Esophagus squamous epithelium (tissue), 5 donors: ENCODE measurements at places on chromosomes 2 and 18.

- DNase-seq, result no peak
- H3K36me3 ChIP-seq, result peaks cover 92% of the 10 kb centered on the region
- H3K4me3 ChIP-seq, result no peak overlapping the region
- peaks cover 4% of the 10 kb centered on the region for H3K4me1 ChIP-seq
Measured at GRCh38 chr18:62566818-62567217, 44.0 kb downstream of the ZCCHC2 start.

- H3K27me3 ChIP-seq, result peaks cover 4% of the 10 kb centered on the region
- no peaks in the 10 kb centered on the region for H3K4me1 ChIP-seq
- no peak overlapping the region for H3K27ac ChIP-seq
- DNase-seq, result no peak
- H3K4me3 ChIP-seq, result no peak overlapping the region
Measured at GRCh38 chr2:180949896-180950295, 30.5 kb upstream of the UBE2E3 start.

DNA sequence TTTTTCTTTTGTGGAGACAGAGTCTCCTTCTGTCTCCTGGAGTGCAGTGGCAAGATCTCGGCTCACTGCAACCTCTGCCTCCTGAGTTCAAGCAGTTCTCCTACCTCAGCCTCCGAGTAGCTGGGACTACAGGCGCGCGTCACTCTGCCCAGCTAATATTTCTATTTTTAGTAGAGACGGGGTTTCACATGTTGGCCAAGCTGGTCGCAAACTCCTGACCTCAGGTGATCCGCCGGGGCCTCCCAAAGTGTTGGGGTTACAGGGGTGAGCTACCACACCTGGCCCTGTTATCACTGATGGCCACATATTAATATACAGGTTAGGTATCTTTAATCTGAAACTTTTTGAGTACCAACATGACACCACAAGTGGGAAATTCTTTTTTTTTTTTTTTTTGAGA is 3.4 kb downstream of the MRPL35 start:
- H3K27me3 ChIP-seq, result no peaks in the 10 kb centered on the region
- peaks cover 26% of the 10 kb centered on the region for H3K36me3 ChIP-seq
- H3K4me3 ChIP-seq, result no peak overlapping the region
- H3K27ac ChIP-seq, result no peak overlapping the region
- peaks cover 12% of the 10 kb centered on the region for H3K4me1 ChIP-seq

GRCh38 chr2:56132138-56132537 is 51.7 kb upstream of the CCDC85A start:
- H3K36me3 ChIP-seq, result no peaks in the 10 kb centered on the region
- no peak for DNase-seq
- H3K4me1 ChIP-seq, result no peaks in the 10 kb centered on the region
- H3K27ac ChIP-seq, result no peak overlapping the region
- no peaks in the 10 kb centered on the region for H3K27me3 ChIP-seq

DNA sequence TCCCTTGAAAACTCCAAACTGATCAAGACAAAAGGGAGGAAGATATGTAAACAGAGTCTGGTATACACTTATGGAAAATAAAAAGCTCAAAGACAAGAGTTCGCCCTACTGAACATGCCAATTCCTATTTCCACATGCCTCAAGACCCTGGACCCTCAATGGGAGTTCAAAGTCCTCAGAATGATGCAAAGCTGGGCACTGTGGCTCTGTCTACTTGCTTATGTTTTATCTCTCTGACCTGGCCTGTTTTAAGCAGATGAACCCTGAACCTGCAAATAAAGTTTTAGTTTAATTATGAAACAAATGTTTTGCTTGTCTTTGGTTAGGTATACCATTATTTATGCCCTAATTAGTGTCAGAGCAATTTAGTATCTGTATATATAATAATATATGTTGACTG is 22.6 kb downstream of the NR4A2 start:
- H3K36me3 ChIP-seq, result no peaks in the 10 kb centered on the region
- no peak for DNase-seq
- H3K27me3 ChIP-seq, result no peaks in the 10 kb centered on the region
- H3K4me1 ChIP-seq, result no peaks in the 10 kb centered on the region

DNA sequence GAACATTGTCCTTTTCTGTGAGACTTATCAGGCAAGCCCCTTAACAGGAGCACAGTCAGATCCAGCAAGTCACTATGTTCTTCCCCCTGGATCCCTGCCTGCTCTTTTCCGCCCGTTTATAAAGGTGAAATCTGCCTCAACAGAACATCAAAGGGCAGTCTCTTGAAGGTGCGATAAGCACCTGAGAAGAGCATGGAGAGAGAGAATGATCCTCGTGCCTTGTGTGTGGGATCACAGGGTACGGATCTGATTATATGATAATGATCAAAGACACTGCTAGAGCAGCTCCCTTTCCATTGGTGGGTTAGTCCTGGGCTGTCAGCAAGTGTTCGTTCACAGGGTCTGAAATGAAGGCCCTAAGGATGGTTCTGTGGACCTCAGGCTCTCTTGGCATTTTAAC is 106.4 kb downstream of the ZAP70 start:
- peaks cover 94% of the 10 kb centered on the region for H3K36me3 ChIP-seq
- H3K4me3 ChIP-seq, result no peak overlapping the region
- no peaks in the 10 kb centered on the region for H3K4me1 ChIP-seq
- no peak for DNase-seq
- no peaks in the 10 kb centered on the region for H3K27me3 ChIP-seq

- DNase-seq, result no peak
- no peak overlapping the region for H3K27ac ChIP-seq
- H3K36me3 ChIP-seq, result no peaks in the 10 kb centered on the region
- no peaks in the 10 kb centered on the region for H3K27me3 ChIP-seq
- peaks cover 15% of the 10 kb centered on the region for H3K4me1 ChIP-seq
Measured at GRCh38 chr2:96913117-96913397, 43.2 kb upstream of the SEMA4C start.

- no peak for DNase-seq
- peaks cover 6% of the 10 kb centered on the region for H3K4me1 ChIP-seq
- no peaks in the 10 kb centered on the region for H3K36me3 ChIP-seq
- H3K4me3 ChIP-seq, result no peak overlapping the region
Measured at GRCh38 chr2:72109904-72110303, 37.8 kb downstream of the CYP26B1 start.

GRCh38 chr18:55751476-55751875 is 163.5 kb upstream of the TCF4 start:
- H3K4me3 ChIP-seq, result no peak overlapping the region
- no peak overlapping the region for H3K27ac ChIP-seq
- H3K36me3 ChIP-seq, result no peaks in the 10 kb centered on the region
- no peak for DNase-seq
- peaks cover 5% of the 10 kb centered on the region for H3K27me3 ChIP-seq
- H3K4me1 ChIP-seq, result no peaks in the 10 kb centered on the region

DNA sequence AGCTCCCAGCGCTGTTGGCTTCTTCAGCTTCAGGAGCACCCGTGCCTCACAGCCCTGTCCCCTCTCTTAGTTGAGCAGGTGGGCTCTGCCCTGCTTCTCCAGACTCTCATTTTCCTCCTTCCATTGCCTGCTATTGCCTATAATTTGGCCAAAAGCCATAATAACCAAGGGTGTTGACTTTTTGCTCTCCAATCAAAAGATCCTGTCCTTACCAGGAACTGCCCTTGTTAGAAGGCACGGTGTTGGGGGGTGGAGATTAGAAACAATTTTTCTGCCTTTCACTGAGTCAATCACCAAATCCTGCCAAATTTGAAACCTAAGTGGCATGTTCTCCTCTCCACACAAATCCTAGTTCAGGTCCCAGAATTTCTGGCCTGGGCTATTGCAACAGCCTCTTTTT is 16.7 kb upstream of the PDIA6 start:
- no peak for DNase-seq
- no peaks in the 10 kb centered on the region for H3K36me3 ChIP-seq
- H3K4me1 ChIP-seq, result no peaks in the 10 kb centered on the region
- H3K27ac ChIP-seq, result no peak overlapping the region

GRCh38 chr18:48599391-48599790 is 60.6 kb downstream of the CTIF start:
- no peak overlapping the region for H3K4me3 ChIP-seq
- no peaks in the 10 kb centered on the region for H3K27me3 ChIP-seq
- no peak for DNase-seq
- H3K4me1 ChIP-seq, result no peaks in the 10 kb centered on the region

DNA sequence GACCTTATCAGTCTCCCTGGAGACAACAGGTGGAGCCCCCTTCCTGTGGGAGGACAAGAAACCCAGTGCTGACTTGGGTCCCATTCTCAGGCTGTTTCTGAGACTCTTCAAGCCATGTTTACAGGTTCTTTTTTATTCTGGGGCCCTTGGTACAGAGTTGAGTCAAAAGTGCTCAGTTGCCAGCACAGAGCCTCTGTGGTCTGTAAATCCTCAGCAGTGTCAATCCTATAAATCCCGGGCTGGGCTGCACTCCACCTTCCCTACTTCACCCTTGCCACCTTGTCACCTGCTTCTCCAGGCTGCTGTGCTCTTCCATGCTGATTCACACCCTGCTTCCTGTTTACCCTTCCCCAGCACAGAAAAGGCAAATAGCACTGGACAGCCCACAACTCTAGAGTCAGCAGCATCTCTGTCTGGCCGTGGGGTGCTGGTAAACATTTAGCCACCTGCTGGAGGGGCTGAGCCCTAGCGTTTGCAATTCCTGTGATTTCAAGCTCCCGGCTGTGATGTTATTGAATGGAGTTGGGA is 74.7 kb downstream of the TNFRSF11A start:
- no peak overlapping the region for H3K4me3 ChIP-seq
- H3K27ac ChIP-seq, result no peak overlapping the region
- no peaks in the 10 kb centered on the region for H3K27me3 ChIP-seq
- DNase-seq, result no peak
- H3K4me1 ChIP-seq, result no peaks in the 10 kb centered on the region

DNA sequence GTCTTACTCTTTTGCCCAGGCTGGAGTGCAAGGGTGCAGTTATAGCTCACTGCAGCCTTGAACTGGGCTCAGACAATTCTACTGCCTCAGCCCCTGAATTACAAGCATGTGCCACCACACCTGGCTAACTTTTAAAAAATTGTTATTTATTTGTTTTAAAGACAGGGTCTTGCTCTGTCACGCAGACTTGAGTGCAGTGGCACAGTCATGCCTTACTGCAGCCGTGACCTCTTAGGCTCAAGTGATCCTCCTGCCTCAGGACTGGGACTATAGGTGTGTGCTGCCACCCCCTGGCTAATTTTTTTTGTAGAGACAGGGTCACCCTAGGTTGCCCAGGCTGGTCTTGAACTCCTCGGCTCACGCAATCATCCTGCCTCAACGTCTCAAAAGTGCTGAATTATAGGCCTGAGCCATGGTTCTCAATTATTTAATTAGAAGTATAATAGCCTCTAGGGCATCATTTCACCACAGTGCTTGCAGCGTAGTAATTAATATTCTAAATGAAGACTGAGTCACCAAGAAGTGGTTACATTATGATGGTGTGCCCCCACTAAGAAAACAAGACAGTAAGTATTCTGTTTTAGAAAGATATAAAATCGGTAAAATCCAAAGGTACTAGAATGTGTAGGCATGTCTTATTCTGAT is 69.6 kb downstream of the EML4 start:
- no peaks in the 10 kb centered on the region for H3K36me3 ChIP-seq
- H3K27me3 ChIP-seq, result no peaks in the 10 kb centered on the region
- H3K4me1 ChIP-seq, result no peaks in the 10 kb centered on the region
- DNase-seq, result no peak
- H3K27ac ChIP-seq, result no peak overlapping the region

DNA sequence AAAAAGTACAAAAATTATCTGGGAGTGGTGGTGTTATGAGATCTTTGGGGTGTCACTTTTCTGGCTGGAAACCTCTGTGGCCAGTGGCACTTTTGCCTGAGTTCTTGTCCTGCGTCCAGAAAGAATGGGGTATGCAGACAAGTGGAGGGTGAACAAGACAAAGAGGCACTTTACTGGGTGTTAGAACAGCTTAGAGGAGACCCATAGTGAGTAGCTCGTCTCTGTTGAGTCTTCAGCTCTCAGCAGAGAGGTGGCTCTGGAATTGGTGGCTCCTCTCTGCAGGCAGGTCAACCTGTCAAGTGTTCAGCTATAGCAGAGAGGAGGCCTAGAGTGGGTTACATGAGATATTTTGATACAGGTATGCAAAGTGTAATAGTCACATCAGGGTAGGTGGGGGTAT is 26.1 kb downstream of the CRYGD start:
- no peaks in the 10 kb centered on the region for H3K4me1 ChIP-seq
- no peaks in the 10 kb centered on the region for H3K36me3 ChIP-seq
- H3K4me3 ChIP-seq, result no peak overlapping the region
- no peaks in the 10 kb centered on the region for H3K27me3 ChIP-seq
- H3K27ac ChIP-seq, result no peak overlapping the region

GRCh38 chr2:214808981-214809750 is at the start of gene BARD1:
Gene BARD1 (minus strand): TSS chr2:214809683. CDS start chr2:214809569, 114 bp downstream.
- no peaks in the 10 kb centered on the region for H3K27me3 ChIP-seq
- peak; percentile 7 for DNase-seq
- H3K27ac ChIP-seq, result peak within 1 kb of the TSS; percentile 98
- peaks cover 4% of the 10 kb centered on the region for H3K4me1 ChIP-seq

DNA sequence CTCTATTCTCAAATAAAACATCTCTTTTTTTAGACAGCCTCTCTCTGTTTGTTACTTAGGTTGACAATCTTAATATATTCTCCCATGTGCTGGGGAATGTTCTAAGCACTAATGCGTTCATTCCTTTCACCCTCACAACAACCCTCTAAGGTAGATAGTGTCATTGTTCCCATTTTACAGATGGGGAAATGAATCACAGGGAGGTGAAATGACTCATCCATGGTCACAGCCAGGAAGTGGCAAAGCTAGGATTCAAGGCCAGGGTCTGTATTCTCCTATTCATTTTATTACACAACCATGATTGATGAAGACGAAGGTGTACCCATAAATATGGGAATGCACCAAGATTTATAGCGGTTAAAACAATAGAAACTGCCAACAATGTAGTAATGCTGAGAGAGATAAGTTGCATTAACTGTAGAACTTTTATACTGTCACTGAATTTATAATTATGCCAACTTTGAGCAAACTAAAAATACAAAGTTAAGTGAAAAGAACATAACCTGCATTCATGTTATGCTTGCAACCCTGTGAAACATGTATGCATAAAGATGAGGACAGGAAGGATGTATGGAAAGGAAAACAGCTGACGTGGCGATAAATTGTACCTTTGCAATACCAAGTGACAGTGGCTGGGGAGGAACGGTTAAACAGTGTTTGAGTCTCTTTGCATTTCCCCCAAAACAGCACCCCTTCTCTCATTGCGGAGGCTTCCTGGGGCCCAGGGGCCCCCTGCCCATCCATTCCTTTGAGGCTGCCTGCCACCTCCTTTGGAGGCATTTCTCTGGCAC is 257.7 kb upstream of the AGAP1 start:
- no peak overlapping the region for H3K27ac ChIP-seq
- no peak for DNase-seq
- no peaks in the 10 kb centered on the region for H3K36me3 ChIP-seq

DNA sequence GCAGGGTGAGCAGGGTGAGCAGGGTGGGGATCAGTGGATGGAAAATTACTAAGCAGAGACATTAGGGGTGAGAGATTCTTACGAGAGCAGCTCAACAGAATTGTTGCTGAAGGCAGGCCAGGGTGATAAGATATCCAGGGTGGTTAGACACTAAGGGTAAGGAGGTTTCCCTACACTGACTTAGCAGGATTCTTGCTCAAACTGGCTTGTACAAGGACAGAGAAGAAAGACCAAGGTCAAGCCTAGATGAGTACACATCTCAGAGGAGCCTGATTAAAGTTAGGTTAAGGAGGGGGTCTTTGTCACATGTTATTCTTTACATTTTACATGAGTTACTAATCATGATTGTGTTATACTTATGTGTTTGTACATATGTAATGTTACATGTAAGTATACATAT is 262.8 kb upstream of the FANCL start:
- H3K27me3 ChIP-seq, result no peaks in the 10 kb centered on the region
- H3K4me3 ChIP-seq, result no peak overlapping the region
- no peak for DNase-seq
